NCI-H2081 (cell line): ENCODE measurements at places on chromosomes 7 and 10.
A peak's percentile ranks its signal among the peaks of the same experiment; 100 is the strongest.

DNA sequence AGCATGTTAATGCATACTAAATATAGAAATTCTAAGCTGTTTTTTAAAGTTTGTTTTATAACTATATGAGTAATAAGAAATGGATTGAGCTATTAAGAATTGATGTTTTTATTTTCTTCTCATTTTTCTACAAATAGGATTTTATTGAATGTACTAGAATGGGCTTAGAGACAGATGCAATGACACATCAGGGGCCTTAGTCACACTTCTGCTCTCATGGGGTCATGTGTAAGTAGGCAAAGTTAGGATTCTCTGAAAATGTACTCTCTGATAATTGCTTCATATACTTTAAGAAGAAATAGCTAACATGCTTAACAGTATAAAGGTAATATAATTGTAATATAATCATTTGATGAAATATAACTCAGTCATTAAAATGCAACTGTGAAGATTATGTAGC is 154.6 kb downstream of the ZNF438 start:
- DNase-seq, result no peak

DNA sequence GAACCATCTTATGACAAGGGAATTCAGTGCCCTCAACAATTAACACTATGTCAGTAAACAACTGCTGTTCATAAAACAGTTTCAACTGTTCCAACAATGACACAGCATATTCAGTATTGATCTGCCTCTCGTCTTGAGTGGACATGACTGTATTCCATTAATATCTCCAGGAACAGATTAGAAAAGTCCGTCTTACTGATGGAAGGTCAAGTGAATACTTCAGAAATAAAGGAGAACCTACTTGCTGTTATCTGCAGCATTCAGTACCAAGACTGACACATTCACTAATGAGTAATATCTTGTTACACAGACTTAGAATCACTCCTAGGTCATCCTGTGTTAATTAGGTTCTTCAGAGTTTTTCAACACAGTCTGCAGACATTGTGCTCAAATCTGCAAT is 12.1 kb downstream of the KBTBD2 start:
- peak; percentile 23 for DNase-seq

- no peak for DNase-seq
Measured at GRCh38 chr7:125592331-125592730, 662.7 kb upstream of the POT1 start.

- peak; percentile 18 for DNase-seq
Measured at GRCh38 chr10:74310652-74311257, 159.7 kb downstream of the ADK start.
